Stimulated activated CD4-positive, alpha-beta T cell treated with anti-CD3 and anti-CD28 coated beads, Interleukin-1b, Interleukin-23, amount 100 ng/mL, for 4 hours (primary cell): ENCODE measurements at places on chromosomes 16 and 17.

GRCh38 chr16:86252596-86252995 lies 257.7 kb upstream of the FOXF1 start:
- DNase-seq, result no peak

DNA sequence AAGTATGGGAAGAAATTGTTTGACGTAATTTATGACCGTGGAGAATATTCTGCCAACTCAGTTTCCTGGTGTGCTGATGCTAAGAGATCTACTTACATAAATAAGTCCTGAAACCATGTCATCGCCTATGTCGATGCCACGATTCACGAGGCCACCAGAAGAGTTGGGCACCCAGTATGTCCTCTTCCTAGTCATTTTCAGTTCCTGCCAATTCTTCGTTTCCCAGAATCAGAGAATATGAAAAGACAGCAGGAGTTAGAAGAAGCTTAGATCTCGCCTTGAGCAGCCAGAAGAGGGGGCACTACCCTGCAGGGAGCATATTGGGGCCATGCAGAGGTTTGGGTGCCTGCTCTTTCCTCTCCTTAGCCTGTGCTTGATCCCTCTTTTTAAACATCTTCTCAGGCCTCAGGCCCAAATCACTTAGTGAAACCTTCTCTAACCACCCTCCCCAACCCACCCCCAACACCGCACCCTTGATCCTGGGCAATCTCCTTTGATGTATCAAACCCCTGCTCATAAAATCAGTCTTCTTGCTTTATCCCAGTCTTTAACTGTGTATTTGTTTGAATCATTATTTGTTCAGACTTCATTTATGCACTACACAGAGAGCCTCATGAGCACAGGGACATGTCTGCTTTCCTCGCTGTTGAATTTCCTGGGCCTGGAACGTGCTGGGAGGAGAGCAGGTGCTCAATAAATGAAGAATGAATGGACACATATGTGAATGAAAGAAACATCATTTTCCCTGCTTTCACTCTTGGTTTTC lies 12.2 kb upstream of the LONP2 start:
- no peak for DNase-seq

DNA sequence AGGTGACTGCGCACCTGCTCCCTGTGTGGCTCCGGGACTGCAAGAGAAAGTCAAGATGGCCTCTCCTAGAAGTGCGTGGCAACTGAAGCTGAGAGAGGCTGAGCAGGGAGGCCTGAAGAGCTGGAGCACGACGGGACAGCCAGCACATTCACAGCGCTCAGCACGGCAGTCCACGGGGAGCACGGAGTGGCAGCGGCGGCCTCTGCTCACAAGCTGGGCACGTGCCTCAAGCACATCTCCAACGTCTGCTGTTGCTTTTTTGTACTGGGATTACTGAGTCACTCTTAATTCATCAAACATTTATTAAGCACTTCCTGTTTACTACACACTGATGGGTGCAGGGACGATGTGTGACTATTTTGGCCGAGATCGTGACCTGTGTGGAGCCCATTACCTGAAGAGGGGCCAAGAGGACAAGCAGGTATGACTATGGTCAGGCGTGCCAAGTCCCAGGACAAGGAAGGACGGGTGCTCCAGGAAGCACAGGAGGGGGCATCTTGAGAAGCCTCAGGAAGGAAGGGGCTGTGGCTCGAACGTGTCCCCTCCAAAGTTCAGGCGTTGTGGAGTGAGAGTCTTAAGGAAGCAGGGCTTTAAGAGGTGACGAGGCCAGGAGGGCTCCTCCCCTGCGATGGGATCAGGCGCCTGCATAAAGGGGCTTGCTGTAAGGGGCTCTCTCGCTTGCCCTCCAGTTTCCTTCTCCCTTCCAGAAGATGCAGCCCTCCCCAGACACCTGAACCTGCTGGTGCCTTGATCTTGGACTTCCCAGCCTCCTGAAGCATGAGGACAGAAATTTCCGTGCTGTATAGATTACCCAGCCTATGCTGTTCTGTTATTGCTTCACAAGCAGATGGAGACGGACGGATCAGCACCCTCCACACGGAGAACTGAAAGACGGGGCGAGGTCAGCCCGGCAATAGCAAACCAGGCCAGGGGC lies 105.8 kb downstream of the ADCY9 start:
- no peak for DNase-seq

GRCh38 chr17:49815761-49816281 lies 27.3 kb downstream of the KAT7 start:
- DNase-seq, result no peak

DNA sequence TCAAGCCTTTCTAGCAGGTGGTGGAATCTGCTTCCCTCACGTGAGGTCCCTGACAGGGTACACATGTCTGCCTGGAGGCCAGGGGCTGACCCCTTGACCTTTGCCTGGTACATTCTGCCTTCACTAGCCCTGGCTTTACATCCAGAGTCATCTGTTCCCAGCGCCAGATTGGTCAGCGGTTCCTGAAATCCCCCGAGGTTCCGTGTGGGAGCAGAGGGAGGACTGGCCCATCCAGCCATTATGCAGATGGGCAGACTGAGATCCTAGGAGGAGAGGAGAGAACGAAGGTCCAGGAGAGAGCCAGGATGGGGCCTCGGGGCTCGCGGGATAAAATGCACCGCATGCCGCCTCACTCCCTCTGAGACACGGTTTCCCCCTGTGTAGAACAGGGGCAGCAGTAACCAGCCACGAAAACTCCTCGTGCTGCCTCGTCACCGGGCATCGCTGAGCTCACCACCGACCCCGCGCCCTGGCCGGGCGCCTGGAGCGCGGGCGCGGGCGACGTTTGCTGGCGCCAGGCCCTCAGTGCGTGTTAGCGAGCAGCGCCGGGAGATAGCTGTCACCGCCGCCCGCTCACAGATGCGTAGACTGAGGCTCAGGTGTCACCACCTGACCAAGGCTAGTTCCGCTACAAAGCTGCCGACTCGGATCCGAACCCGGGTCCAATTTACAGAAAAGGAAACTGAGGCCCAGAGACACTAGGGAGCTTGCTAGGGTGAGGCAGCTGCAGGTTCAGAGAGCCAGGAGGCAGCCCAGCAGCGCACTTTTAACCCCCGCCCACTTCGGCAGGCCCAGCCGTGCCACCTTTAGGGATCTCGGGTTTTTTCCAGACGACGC lies 811 bp upstream of the MAP2K3 start:
- DNase-seq, result no peak

DNA sequence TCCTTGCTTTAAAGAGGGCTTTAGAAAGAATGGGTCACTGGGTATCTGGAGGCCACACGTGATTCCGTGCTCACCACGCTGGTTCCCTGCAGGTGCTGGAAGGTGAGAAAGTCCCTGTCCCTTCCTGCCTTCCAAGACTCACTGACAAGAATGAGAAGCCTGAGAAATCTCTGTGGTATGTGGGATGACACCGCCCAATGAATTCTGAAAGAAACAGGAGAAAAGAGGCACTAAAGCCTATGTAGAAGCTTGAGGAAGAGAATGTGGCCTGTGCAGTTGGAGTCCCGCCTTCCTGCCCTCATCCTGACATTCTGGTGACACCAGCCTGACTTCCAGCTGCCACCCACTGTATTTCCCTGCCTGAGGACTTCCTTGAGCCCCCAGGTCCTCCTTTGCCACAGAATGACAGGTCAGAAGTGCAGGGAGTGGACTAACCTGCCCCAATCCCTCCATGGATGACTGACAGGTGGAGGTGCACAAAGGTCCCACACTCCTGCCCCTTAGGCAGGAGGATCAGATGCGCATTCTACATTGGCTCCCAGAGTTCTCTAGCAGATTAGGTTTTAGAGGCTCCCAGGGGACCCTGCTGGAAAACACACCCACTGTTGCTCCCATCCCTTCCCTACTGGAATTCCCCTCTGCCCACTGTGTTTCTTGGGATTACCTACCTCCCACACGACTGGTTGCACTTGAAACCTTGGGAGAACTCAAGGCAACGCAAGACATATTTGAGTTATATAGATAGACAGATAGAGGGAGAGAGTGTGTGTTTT lies 38.6 kb upstream of the TENT4B start:
- no peak for DNase-seq

DNA sequence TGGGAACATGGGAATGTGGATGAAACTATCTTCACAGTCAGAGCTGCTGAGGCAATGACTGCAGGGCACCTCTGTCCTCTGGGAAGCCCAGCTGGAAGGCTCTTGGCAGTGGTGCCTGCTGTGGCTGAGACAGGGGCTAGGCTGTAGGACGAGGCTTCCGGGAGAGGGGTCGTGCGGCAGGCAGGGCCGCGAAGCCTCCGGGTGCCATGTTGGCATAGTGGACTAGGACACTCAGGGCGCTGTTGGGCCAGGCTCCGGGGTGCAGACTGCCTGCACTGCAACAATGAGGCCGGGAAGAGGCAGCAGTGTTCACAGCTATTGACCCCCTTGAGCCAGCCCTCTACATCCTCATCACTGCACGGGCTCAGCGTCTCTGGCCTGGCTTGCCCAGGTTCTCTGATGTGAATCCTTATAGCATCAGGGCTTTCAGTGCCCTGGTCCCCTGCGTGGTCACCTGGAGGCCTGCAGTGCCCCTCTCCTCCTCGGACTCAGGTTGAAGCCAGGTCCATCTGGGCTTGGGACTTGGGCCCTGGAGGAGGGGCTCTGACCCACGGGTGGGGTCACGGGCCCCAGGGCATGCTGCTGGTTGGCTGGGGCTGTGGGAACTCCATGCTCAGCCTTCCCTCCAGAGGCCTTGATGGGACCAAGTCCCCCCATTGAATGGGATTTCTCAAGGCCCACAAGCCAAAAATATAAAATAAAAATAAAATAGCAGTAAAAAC lies 91.6 kb downstream of the TNFRSF13B start:
- DNase-seq, result no peak

DNA sequence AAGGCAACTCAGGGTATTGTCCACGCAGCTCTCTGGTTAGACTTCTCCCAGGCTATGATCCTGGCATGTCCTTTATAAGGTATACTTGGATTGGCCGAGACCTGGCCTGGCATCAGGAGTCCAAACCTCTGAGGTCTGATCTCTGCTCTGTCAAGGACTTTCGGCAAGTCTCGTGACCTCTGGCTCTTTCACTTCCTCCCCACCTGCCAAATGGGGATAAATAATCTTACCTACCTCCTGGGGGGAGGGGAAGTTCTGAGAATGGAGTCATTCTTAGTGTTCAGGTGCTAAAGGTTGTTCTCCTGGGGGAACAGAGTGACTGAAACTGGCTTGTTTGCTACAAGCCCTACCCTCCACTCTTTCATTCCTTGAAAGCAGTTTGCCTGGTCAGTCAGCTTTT lies 7.6 kb downstream of the ATXN1L start:
- DNase-seq, result no peak

GRCh38 chr16:51404386-51404785 lies 253.3 kb upstream of the SALL1 start:
- DNase-seq, result no peak

DNA sequence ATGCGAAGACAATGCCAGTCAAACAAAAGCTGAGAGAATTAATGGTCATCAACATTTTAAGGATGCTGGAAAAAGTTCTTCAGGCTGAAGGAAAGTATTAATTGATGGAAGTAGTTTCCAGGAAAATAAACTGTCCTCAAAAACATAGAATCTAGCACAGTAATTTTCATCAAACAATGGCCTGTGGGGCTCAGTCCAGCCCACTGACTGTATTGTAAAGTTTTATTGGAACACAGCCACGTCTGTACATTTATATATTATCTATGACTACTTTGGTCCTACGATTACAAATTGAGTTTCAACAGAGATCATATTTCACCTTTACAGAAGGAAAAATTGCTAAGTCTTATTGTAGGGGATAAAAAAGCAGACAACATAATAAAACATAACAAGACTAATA lies 484.5 kb downstream of the KCNJ2 start:
- no peak for DNase-seq

DNA sequence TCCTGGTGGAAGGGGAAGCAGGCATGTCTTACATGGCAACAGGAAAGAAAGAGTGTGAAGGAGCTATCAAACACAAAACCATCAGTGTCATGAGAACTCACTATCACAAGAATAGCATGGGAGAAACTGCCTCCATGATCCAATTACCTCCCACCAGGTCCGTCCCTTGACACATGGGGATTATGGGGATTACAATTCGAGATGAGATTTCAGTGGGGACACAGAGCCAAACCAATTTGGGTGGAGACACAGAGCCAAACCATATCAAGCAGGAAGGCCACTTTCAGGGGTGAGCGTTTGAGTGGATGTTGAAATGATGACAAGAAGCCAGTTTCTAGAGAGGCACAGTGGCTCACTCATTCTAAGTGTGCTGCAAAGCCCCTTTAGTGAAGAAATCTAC lies 143.8 kb downstream of the CPPED1 start:
- DNase-seq, result no peak

DNA sequence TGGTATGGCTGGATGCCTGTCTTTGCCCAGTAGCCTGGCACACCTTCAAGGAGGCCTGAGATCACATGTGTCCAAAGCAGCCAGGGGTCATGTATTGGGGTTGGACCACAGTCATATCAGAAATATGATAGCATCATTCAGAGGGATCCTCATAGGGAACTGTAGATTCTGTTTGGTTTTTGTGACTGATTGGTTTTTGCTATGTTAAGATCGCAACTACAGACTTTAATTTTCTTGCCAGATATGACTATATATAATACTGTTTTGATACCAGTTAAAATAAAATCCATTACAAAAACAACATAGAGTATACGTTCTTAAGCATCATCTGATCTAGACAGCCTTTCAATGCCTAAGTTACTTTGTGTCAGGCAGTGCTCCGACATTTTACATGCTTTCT lies 11.8 kb upstream of the SMPD3 start:
- DNase-seq, result no peak
